ENCODE measurements at places on chromosomes 16 and 17.

- no peak for DNase-seq
Observed at GRCh38 chr17:50274142-50274896, at the start of gene TMEM92. TSS of gene TMEM92 (plus strand) at chr17:50274466. CDS start at chr17:50274502, 36 bp downstream.

DNA sequence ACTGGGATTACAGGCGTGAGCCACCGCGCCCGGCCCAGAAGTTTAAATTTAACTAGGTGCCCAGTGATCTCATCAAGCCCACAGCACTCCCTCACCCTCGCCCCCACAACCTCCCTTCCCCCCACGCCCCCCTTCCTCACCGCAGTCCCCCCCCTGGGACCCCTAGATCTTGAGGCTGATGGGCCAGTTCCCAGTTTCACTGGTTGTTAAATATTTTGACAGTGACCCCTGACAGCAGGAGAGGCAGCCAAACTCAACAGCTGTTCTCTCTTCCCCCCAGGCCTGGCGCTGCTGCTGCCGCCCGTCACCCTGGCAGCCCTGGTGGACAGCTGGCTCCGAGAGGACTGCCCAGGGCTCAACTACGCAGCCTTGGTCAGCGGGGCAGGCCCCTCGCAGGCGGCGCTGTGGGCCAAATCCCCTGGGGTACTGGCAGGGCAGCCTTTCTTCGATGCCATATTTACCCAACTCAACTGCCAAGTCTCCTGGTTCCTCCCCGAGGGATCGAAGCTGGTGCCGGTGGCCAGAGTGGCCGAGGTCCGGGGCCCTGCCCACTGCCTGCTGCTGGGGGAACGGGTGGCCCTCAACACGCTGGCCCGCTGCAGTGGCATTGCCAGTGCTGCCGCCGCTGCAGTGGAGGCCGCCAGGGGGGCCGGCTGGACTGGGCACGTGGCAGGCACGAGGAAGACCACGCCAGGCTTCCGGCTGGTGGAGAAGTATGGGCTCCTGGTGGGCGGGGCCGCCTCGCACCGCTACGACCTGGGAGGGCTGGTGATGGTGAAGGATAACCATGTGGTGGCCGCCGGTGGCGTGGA is 15.6 kb downstream of the QPRT start:
- DNase-seq = no peak

DNA sequence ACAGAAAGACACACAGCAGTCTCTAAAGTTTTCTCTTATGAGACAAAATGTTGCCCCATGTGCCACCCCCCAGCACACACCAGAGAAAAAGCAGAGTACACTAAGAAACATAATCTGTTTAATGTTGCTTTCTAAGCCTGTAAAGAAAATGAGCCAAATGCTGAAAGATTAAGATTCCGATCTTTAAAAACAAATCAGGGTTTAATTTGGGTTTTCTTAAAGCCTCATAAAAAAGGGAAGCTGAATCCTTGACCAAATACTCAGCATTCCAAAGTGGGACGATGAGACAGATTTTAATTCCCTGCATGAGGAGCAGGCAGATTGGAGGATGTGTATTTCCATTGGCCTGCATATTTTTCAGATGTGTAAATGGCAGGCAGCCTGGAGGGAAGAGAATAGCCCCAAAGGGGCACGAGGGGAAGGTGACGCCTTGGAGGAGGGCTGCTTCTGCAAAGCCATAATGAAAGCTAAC is 118.4 kb downstream of the COPRS start:
- DNase-seq = no peak

GRCh38 chr16:17224879-17225281 is 245.9 kb downstream of the XYLT1 start:
- DNase-seq = peak; percentile 34

- DNase-seq = no peak
Observed at GRCh38 chr17:79822583-79823124, 16.6 kb downstream of the CBX4 start.
